ENCODE measurements at places on chromosomes 12 and 14.

DNA sequence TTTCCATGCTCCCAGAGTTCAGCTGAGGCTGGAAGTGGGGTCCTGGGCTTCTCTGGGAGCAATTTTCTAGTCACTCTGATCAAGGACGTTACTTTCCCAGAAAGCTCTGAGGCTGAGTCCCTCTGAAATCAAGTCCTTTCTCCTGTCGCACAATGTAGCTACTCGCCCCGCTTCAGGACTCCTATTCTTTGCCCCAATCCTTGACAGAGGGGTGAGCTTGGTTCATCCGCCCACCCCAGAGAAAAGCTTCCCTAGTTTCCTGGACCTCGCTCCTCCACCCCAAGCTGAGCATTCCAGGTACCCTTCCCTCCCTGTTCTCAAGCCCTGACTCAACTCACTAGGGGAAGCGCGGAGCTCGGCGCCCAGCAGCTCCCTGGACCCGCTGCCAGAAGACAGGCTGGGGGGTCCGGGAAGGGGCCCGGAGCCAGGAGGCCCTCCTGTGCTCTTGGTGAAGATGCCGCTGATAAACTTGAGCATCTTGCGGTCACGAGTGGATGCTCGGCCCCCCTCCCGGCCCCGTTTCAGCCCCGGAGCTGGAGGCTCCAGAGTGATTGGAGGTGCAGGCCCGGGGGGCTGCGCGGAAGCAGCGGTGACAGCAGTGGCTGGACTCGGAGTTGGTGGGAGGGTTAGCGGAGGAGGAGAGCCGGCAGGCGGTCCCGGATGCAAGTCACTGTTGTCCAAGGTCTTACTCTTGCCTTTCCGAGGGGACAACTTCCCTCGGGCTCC, 1.6 kb downstream of the AGAP2 start:
- DNase-seq: peak; percentile 53

- no peak for DNase-seq
These were observed 697 bp downstream of the ATP6V0A2 start for GRCh38 chr12:123712780-123713319.

GRCh38 chr14:65476273-65476941, 63.9 kb downstream of the FUT8 start:
- no peak for DNase-seq

GRCh38 chr14:70658899-70659298, 17.2 kb downstream of the TTC9 start:
- DNase-seq: no peak

- DNase-seq: no peak
These were observed 146.4 kb downstream of the PHETA1 start for GRCh38 chr12:111222523-111222922.

GRCh38 chr14:90503582-90503981, 106.8 kb downstream of the CALM1 start:
- no peak for DNase-seq

- DNase-seq: no peak
These were observed 55.2 kb downstream of the GALNT4 start for GRCh38 chr12:89469361-89469760.

DNA sequence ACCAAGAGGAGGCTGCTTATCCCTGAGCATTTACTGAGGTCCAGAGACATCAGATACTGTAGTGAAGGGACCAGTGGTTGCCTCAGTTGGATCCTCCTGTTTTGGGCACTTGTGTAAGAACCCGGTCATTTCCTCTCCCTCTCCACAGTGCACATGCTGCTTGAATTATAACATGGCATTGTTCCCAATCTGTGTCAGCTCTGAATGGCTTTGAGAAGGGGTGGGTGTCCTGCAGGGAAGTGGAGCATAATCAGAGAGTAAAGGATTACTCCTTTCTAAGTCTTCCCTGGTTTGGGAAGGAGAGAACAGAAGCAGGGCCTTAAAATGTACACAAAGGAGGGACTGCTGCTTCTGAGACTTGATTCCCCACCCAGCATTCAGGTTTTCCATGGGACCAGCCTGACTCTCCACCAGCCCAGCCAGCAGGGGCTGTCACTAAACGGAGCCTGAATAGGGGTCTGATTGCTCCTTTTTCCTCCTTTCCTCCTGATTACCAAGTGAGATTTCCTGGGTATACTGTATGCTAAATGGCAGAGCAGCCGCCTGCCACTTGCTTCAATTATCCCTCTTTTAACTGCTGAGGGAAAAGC, 78.4 kb downstream of the NRXN3 start:
- no peak for DNase-seq

GRCh38 chr12:19044891-19045290, 84.6 kb upstream of the PLEKHA5 start:
- DNase-seq: no peak

GRCh38 chr12:92863251-92863650, 65.8 kb downstream of the EEA1 start:
- no peak for DNase-seq
